Large intestine (tissue), 12 donors: ENCODE measurements at places on chromosomes 7 and 10. TPM values are rescaled to one million over a fixed set of nuclear protein-coding genes. Genes with fewer than 3 reads are reported as not detected.

DNA sequence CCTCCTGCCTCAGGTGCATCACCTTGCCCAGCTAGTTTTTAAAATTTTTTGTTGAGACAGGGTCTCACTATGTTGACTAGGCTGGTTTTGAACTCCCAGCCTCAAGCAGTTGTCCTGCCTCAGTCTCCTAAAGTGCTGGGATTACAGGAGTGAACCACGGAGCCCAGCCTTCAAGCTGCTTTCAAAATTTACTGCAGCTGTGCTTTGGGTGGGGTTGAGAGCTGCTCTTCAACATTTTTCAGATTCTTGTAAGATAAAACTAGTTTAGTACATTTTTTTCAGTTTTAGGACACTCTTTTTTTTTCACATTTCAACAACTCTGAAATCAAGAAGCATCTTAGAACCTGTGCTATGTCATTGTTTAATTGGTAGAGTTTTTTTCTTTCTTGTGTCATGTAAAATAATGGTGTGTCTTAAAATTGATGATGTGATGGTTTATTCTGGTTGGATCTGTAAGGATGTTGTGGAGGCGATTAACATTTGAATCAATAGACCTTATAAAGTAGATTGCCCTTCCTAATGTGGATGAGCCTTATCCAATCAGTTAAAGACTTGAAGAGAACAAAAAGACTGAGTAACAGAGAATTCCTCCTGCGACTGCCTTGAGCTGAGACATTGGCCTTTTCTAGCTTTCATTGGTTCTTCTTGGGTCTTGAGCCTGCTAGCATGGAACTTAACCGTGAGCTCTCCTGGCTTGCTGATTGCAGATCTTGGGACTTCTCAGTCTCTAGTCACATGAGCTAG lies 13.5 kb downstream of the PLEKHA8 start:
- H3K27me3 ChIP-seq: no peaks in the 10 kb centered on the region
- peaks cover 10% of the 10 kb centered on the region for H3K36me3 ChIP-seq
- no peak for DNase-seq
- peaks cover 3% of the 10 kb centered on the region for H3K4me1 ChIP-seq
- no peak overlapping the region for H3K4me3 ChIP-seq
- H3K27ac ChIP-seq: no peak overlapping the region

DNA sequence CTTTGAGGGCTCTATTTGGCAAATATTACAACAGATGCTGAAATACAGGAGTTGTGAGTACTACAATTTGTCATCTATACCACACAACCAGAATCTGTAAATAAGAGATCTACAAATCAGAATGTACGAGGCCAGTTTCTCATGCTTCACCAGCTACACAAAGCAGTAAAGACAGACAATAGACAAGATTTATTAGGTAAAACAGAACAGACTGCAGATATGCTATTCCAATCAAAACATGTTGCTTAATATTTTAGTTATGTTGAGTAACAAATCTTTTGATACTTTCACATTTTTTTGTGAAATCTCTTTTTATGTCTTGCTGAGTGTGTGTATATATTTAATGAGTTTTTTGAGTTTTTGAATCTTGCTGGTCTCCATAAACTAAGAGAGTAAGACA lies 109.1 kb downstream of the CHCHD3 start:
- no peak overlapping the region for H3K27ac ChIP-seq
- H3K4me1 ChIP-seq: no peaks in the 10 kb centered on the region
- peaks cover 11% of the 10 kb centered on the region for H3K36me3 ChIP-seq
- DNase-seq: no peak
- no peak overlapping the region for H3K4me3 ChIP-seq
- no peaks in the 10 kb centered on the region for H3K27me3 ChIP-seq

DNA sequence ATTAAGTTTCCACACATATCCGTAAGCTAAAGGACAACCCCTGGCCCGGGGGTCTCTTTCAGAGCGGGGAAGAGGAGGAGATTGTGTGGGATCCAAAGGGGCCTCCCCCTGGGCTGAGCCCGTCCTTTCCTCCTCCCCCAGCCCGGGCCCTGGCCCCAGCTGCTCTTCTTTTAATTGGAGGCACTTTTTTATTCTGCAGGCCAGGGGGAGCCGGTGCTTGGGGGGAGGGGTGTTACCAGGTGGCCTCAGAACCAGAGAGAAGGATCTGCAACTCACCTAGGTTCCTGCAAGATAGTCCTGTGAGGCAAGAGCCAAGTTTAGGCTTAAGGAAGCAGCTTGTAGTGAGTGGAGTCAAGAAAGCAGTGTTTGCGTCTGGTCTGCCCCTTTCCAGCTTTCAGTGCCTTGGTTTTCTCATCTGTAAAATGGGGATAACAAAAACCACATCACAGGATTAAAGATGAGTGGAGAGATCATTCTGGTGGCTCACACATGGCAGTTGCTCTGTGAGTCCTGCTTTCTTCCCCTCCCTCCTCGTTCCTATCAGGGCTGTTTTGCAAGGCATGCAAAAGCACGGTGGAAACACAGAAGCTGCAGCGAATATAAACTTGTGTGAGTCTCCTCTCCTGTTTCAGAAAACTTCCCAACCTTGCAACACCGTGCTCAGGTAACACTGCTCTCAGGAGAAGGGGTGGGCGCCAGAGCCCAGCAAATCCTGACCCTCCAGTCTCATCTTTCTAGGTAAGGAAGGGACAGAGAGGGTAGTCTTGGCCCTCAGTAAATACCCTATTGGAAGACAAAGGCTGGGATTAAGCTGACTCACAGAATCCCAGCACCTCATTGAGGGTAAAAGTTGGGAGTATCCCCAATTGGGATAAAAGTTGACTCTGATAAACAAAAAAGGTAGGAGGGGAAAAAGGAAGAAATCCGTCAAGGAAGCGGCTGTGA lies 4.1 kb upstream of the TLX1 start:
- peaks cover 5% of the 10 kb centered on the region for H3K4me1 ChIP-seq
- peaks cover 98% of the 10 kb centered on the region for H3K27me3 ChIP-seq
- H3K36me3 ChIP-seq: no peaks in the 10 kb centered on the region

DNA sequence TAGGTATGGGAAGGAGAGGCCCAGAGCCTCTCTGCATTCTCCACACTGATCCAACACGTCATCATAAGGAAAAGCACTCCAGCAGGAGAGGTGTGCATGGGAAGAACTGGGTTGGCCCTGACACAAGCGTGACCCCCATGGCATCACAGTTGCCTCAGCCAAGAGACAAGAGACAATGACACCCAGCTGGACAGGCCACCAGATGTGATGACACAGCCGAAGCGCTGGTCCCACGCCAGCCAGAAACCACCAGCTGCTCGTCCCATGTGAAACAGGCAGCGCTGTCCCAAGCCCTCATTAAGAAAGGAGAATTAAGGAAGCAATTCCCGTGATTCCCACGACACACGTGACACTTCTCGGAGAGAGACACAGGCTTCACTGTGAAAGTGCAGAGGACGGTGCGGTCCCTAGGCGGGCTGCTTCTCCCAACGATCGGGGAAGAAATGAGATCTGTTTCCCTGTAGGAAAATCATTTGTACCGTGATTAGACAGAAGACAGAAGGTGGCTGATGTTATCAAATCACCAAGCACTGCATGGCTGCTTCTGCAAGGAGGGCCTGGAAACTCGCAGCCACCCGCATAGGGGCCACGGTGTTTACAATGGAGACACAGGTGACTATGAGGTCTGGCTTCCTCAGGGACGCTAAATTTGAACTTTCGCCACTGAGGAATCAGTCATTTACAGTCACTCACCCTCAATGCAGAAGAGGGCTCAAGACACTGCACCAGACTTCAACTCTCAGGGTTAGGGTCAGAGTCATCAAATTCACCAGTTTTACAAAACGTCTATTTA lies 74.5 kb downstream of the DIP2C start:
- DNase-seq: no peak
- H3K27ac ChIP-seq: no peak overlapping the region
- no peaks in the 10 kb centered on the region for H3K27me3 ChIP-seq
- H3K4me3 ChIP-seq: no peak overlapping the region

STK32C gene
- polyA plus RNA-seq: 16.2 TPM

DNA sequence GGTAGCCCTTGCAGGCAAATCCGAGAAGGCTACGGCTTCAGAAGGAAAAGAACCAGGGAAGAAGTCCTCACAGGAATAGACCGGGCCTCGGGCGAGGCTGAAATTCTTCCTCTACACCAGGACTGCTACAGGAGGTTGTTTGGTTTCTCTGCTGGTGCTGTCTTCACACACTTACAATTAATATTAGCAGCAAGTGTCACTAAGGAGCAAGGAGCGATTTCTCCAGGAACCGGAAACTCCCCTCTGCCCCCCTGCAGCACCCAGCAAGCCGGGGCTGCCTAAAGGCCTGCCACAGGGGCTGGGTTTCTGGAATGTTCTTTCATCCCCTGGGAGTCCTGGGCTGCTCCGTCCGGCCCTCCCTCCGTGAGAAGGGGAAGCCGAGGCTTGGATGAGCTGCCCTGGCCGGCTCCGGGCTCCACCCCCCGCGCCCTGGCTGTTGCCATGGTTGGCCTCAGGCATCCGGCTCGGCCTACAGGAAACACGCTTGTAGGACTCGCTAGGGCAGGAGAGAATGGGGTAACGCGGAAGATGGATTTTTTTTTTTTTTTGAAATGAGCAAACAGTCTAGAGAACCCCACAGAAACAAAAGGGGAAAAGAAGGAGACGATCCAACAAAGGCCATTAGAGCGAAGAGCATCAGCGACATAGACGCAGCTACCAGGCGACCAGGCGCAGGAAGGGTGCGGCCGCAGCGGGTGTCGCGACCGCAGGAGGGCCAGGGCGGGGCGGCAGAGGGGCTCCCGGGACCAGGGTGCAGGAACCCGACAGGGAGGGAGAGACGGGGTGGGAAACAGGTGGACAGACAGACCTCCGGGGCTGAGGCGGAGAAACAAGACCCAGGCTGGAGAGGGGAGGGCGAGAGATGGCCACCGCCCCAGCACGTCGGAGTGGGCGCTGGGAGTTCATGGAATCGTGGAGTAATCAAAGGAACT lies 33.0 kb downstream of the EN2 start:
- peaks cover 2% of the 10 kb centered on the region for H3K4me1 ChIP-seq
- H3K4me3 ChIP-seq: peak overlapping the region; percentile 23
- no peak overlapping the region for H3K27ac ChIP-seq
- peaks cover 74% of the 10 kb centered on the region for H3K27me3 ChIP-seq

LIPK gene
- not detected for polyA plus RNA-seq

GHRHR gene
- not detected for polyA plus RNA-seq

PSTK gene
- polyA plus RNA-seq: 6.8 TPM

OR2A5 gene
- polyA plus RNA-seq: under 0.01 TPM

GRCh38 chr10:86346799-86347665 lies 19.6 kb downstream of the GRID1 start:
- DNase-seq: no peak
- peaks cover 9% of the 10 kb centered on the region for H3K27me3 ChIP-seq
- H3K4me1 ChIP-seq: no peaks in the 10 kb centered on the region
- no peak overlapping the region for H3K27ac ChIP-seq
- H3K4me3 ChIP-seq: no peak overlapping the region

SUN3 gene
- not detected for polyA plus RNA-seq

GPER1 gene
- 1.1 TPM for polyA plus RNA-seq

DNA sequence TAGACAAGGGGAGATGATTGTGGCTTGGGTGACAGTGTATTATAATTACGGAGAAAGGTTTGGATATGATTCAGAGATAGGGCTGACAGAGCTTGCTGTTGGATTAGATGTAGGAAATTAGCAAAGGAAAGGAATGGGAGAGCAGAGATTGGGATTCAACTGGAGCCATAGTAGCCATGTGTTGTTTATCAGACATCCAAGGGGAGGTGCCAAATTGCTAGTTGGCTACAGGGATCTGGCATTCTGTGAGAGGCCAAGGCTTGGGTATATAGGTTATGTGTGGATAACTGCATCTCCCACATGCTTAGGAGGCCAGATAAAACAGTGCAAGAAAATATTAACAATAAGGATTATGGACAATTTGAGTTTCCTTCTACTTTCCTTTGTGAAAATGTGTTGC lies 34.9 kb downstream of the CSGALNACT2 start:
- H3K36me3 ChIP-seq: peaks cover 28% of the 10 kb centered on the region
- no peaks in the 10 kb centered on the region for H3K4me1 ChIP-seq
- no peak overlapping the region for H3K27ac ChIP-seq

CRHR2 gene
- 0.31 TPM for polyA plus RNA-seq

DNA sequence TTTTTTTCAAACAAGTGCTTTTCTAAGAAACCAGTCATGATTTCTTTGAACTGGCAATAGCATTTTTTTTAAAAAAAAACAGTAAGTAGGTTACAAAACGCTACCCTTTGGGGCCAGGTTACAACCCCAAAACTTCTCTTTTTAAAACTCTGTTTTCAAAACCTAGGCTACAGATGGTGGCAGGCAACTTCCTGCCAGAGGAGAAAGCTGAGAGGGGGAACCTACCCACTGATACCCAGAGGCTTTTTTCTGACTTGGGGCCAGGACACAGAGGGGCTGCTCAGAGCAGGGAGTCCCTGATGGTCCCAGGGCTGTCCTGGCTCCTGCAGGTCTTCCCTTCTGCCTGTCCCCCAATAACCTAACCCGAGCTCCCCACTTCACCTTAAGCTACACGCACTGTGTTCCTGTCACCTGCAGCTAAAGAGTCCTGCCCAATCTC lies 6.9 kb downstream of the STN1 start:
- no peaks in the 10 kb centered on the region for H3K27me3 ChIP-seq
- no peak overlapping the region for H3K27ac ChIP-seq
- no peak overlapping the region for H3K4me3 ChIP-seq
- peaks cover 5% of the 10 kb centered on the region for H3K36me3 ChIP-seq
- DNase-seq: no peak
- H3K4me1 ChIP-seq: peaks cover 3% of the 10 kb centered on the region

PRKCQ gene
- polyA plus RNA-seq: 3.7 TPM

- peaks cover 19% of the 10 kb centered on the region for H3K4me1 ChIP-seq
- H3K36me3 ChIP-seq: no peaks in the 10 kb centered on the region
- H3K27me3 ChIP-seq: no peaks in the 10 kb centered on the region
These were observed 18.3 kb downstream of the ATP6V1F start for GRCh38 chr7:128880791-128881457.

- DNase-seq: no peak
- H3K27ac ChIP-seq: no peak overlapping the region
- no peaks in the 10 kb centered on the region for H3K36me3 ChIP-seq
These were observed 6.2 kb downstream of the TET1 start for GRCh38 chr10:68566351-68566750.

DNA sequence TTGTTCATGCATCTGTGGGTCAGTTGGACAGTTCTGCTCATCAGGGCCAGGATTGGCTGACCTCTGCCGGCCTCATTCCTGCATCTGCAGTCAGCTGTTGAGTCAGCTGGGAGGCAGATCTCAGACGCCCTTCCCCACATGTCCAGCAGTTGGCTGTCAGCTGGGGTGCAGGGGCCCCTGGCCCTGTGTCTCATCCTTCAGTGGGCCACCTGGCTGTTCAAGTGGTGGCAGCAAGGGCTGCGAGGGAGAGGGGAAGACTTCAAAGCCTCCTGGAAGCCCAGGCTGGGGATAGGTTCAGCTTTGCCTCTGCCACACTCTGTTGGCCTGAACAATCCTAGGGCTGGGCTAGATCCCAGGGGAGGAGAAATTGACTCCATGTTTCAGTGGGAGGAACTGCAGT lies 33.2 kb downstream of the TACR2 start:
- H3K36me3 ChIP-seq: peaks cover 22% of the 10 kb centered on the region
- H3K27ac ChIP-seq: no peak overlapping the region
- no peaks in the 10 kb centered on the region for H3K27me3 ChIP-seq
- DNase-seq: no peak
- no peak overlapping the region for H3K4me3 ChIP-seq

- no peak for DNase-seq
- H3K27ac ChIP-seq: no peak overlapping the region
- H3K4me1 ChIP-seq: no peaks in the 10 kb centered on the region
- no peak overlapping the region for H3K4me3 ChIP-seq
- no peaks in the 10 kb centered on the region for H3K27me3 ChIP-seq
- H3K36me3 ChIP-seq: no peaks in the 10 kb centered on the region
These were observed 27.3 kb upstream of the SAMD8 start for GRCh38 chr10:75083972-75084833.

- no peak overlapping the region for H3K4me3 ChIP-seq
- no peaks in the 10 kb centered on the region for H3K4me1 ChIP-seq
- no peaks in the 10 kb centered on the region for H3K27me3 ChIP-seq
- no peak for DNase-seq
These were observed 121.9 kb downstream of the SMURF1 start for GRCh38 chr7:99021941-99022560.
